Right lung (tissue), 10 donors: ENCODE measurements at places on chromosomes 4 and X.

- DNase-seq: no peak
Observed at GRCh38 chr4:184357772-184358171, 116.6 kb downstream of the IRF2 start.

- DNase-seq: no peak
Observed at GRCh38 chr4:8189551-8190466, 9.3 kb upstream of the SH3TC1 start.

- no peak for DNase-seq
Observed at GRCh38 chr4:70059149-70059548, 8.9 kb downstream of the HTN1 start.

DNA sequence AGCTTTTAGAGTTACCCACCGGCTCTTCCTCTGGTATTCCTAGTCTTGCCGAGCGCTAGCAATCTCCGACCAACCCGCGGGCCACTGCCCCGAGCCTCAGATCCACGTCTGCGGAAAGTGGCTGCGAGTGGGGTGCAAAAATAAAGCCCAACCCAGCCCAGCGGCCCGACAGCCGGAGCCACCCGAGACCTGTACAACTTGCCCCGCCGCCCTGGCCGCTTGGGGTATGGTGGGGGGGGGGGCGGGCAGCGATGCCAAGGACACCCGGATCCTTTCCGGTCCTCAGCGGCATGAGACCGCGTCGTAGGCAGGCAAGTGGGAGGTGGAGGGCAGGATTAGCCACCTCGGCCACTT is 1.6 kb downstream of the SLITRK4 start:
- DNase-seq: no peak

GRCh38 chr4:126939401-126939800 is 693.4 kb upstream of the INTU start:
- no peak for DNase-seq

DNA sequence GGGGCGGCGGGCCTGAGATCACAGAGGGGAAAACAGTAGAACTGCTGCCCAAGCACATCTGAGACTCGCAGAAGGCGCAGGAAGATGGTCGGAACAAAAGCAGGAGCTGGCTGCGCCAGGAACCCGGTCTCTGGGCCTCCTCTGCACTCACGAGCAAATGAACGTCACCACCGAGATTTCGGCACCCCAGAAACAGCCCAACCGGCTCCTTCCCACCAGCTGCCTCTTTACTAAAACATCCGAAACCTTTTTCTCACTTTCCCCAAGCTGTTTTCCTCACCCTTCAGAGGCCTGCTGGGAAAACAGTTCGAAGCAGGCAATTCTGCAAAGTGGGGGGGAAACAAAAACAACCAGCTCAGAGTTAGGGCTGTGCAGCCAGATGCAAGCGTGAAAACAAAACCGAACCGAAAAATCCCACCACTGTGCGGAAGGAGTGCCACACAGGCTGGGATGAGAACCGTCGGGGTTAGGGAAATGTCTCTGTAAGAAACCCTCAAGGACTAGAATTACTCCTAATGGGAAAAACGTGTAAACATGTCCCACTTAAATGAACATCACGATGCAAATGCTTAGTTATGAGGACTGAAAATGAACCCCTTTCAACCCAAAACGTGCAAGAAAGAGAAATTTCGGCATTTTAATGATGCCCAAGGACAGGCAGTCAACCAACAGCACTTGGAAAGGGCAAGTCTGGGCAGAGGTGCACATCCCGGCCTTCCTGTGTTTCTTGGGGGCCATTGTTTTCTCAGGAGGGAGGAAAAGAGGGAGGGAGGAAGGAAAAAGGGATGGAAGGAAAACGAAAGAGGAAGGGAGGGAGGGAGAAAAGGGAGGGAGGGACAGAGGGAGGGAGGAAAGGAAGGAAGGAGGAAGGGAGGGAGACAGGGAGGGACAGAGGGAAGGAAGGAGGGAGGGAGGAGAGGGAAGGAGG is 15.8 kb downstream of the DHRSX start:
- DNase-seq: no peak

DNA sequence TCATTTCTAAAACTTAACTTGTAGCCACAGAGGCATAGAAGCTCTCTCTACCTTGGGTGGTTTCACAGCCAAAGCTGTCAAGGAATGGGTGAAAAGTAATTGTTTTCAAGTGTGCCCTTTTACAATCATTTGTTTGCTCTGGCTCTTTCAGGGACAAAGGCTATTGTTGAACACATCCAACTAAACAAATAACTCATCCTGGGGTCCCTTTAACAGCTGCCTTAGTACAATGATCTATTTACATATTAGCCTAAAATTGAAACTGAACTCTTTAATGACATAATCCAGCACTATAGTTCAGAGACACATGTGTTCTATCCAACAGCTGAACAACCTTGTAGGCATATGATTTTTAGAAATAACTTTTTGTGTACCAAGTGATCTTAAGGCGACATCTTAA is 3.7 kb downstream of the HHIP start:
- DNase-seq: no peak

GRCh38 chr4:47612116-47613023 is 127.3 kb downstream of the ATP10D start:
- DNase-seq: no peak
